Right ventricle myocardium superior (tissue), 1 donor: ENCODE measurements at places on chromosomes 7 and 10.

- no peak for DNase-seq
Observed at GRCh38 chr7:114949231-114949630, 27.3 kb downstream of the MDFIC start.

DNA sequence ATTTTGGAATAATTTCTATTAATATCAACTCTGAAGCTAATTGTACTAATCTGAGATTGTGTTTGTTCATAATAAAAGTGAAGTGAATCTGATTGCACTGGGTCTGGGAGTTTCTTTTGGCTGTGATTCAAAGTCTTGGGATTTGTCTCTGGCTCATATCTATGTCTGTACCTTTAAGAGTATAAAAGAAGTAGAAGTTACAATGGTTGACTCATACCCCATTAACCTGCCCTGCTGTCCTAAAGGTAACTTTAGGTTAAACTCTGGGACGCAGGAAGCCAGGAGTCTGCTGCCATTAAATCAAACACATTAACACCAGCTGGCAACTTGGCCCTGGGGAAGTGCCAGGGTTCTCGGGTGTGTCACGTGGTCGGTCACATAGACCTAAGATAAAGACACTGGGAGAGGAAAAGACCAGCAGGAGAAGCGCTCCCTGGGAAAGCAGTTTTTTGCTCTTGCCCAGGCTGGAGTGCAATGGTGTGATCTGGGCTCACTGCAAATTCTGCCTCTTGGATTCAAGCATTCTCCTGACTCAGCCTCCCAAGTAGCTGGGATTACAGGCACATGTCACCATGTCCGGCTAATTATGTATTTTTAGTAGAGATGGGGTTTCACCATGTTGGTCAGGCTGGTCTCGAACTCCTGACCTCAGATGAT, 17.8 kb downstream of the SCD start:
- DNase-seq, result peak; percentile 88

DNA sequence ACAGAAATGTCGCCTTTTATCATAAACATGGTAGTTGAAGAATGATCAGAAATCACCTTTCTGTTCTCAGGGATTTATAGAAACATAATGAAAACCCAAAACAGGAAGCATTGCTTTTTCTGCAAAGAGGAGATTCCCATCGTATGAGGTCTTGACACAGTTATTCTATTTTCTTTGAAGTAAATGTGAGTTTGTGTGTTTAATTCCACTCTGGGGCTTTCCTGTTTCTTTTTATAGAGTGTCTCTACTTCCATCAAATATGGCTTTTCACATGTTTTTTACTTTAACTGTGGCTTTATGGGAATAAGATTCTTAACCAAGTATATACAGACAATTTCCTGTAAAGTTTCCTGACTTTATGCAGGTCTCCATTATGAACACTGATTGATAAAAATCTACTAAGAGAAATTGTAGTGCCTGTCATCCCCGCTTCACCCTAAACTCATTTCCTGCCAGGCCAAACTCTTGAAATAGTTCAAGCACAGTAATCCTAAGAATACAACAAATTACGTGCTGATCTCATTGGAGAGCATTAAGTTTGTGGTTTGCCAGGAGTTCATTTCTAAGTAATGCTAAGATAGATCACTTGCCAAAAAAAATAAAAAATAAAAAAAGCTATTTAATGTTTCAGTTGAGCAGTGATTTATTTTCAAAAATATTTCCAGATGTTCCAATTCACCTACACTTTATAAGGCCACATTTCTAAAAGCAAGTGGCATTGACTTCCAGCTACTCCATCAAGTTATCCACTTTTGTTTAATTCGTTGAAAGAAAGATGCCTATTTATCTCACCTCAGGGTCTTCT, 52.2 kb upstream of the SEC61G start:
- DNase-seq, result no peak

GRCh38 chr7:16543456-16543855, 16.8 kb downstream of the LRRC72 start:
- no peak for DNase-seq

DNA sequence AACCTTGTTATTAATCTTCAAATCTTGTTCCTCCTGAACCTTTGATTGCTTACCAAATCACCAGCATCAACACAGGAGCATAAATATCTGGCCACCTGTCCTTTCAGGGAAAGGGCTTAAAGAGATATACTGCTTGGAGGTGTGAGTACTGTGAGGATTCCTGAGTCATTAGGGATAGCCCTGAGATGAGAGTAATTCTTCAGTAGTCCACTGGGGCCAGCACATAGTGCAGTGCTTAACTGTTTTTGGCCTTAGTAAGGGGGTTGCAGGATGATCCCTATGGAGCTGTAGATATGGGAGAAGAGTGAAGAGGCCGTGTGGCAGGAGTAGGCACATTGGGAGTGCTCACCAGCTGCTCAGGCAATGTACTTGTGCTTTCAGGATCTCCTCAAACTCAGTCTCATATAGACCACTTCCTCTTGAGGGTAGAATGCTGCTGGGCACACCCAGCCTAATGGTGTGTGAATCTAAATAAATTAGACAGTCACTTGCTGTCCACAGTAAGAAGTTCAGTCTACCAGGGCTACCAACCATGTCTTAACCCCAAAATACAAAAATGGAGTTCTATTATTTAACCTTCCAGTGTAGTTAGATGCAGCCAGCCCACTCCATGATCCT, 26.5 kb upstream of the GPR141 start:
- DNase-seq, result no peak

- no peak for DNase-seq
Observed at GRCh38 chr7:41869091-41869490, 166.2 kb upstream of the INHBA start.

GRCh38 chr7:157745721-157746709, 409.2 kb downstream of the DNAJB6 start:
- DNase-seq, result no peak

GRCh38 chr10:4434516-4435071, 391.4 kb upstream of the AKR1E2 start:
- DNase-seq, result no peak

GRCh38 chr10:81135851-81136250, 598.1 kb downstream of the SH2D4B start:
- no peak for DNase-seq

- no peak for DNase-seq
Observed at GRCh38 chr10:103789771-103790201, 65.6 kb downstream of the SH3PXD2A start.

- no peak for DNase-seq
Observed at GRCh38 chr10:33237736-33238624, 96.5 kb downstream of the NRP1 start.

- no peak for DNase-seq
Observed at GRCh38 chr10:17816199-17816598, 7.1 kb downstream of the MRC1 start.

DNA sequence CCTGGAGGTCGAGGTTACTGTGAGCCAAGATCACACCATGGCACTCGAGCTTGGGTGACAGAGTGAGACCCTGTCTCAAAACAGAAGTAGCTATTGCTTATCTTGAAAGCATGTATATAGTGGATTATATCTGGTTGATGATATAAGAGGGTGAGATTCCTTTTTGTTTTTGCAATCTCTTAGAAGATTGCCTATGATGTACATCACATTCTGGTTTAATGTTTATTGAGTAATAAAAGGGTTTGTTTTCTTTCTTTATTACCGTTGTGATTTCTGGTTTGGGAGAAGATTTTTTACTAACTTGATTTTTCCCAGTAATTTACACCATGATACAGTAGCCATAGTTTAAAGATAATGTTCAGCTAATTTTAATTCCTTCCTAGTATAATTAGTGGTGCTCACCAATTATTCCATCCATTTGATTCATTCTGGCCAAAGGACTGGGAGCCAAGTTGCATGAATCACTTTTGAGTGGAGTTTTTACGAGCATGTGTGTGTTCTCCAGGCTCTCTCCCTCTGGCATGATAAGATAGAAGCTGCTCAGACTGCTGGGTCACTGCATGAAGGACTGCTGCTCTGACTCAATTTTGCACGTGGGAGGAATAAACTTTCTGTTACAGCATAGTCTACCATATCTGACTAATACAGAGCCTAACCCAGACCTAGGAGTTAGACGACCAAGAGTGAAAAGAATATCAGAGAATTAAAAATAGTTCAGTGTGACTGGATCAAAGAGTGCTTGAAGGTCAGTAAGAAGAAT, 13.5 kb upstream of the TSPAN13 start:
- DNase-seq, result no peak

DNA sequence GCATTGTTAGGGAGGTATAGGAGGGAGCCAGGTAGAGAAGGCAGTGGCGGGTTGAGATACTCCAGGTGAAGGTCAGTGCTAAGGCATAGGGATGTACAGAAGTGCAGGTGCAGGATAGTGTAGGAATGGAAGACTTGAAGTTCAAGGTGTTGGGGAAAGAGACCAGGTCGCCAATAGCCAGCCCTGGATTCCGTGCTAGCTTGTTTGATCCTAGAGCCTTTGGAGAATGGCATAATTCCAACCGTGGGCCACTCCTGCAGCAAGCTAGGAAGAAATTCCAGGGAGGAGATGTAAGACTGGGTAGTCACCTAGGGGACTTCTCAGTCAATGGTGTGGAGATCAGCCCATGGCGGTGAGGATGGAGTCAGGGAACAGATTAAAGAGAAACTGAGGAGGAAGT, 272.7 kb downstream of the RPS24 start:
- DNase-seq, result no peak

GRCh38 chr7:86963599-86964230, 95.7 kb downstream of the ELAPOR2 start:
- no peak for DNase-seq

GRCh38 chr7:143255564-143255963, 7.7 kb upstream of the GSTK1 start:
- DNase-seq, result no peak

DNA sequence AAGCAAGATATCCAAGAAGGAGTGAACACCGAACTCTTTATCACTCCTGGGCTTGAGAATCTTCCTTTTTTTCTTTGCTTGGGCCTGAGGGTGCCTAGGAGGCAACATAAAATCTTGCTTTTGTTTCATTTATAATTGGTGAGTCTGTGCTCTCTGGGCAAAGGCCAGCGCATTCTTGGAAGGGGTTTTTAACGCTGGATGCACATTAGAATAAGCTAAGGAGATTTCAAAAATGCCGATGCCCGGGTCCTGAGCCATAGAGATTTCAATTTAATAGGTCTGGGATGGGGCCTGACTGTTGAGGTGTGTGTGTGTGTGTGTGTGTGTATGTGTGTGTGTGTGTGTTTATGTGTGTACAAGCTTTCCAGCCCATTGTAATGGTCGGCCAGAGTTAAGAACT, 62.0 kb upstream of the SORCS3 start:
- no peak for DNase-seq

DNA sequence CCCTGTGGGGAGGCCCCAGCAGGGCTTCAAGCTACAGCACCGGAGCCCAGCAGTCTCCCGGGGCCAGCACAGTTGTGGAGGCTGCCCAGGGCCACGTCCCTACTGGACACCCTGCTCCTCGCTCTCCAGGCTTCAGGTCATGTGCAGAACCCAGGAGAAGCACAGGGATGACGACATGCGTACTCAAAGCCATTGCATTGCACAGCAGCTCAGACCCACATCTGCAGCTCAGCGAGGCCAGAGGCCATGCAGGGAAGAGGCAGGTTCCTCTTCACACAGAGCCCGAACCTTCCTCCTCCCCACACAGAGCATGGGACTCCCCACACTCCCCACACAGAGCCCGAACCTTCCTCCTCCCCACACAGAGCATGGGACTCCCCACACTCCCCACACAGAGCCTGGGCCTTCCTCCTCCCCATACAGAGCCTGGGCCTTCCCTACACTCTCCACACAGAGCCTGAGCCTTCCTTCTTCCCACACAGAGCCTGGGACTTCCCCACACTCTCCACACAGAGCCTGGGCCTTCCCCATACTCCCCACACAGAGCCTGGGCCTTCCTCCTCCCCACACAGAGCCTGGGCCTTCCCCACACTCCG, 12.3 kb downstream of the CFAP46 start:
- no peak for DNase-seq

GRCh38 chr7:114647518-114647917, 232.9 kb downstream of the FOXP2 start:
- DNase-seq, result no peak

DNA sequence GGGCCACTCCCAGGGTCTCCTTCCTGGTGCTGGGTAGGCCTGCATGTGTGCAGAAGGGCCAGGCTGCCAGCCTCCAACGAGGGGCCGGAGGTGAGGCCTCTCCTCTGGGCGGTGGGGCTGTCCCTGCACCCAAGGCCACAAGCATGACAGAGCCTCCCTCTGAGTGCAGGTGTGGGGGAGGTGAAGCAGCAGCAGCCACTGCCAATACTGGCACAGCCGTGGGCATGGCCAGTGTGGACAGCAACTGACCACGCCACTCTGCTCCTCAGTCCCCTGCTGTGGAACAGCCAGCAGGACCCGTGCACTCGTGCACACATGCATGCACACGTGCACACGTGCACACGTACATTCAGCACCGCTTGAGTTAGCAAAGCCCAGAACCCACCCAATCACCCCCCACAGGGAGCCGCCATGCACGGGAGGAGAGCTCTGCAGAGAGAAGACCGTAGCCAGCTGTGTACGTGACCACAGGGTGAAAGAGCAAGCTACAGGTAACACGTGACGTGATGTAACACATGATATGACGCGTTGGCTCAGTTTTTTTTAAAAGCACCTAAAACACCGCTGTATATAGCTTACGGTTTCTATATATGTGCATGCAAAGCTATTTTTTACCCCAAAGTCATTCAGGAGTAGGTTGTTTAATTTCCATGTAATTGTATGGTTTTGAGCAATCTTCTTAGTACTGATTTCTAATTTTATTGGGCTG, 23.1 kb downstream of the PAPOLB start:
- no peak for DNase-seq

- DNase-seq, result no peak
Observed at GRCh38 chr10:32937911-32938424, 20.1 kb downstream of the ITGB1 start.

DNA sequence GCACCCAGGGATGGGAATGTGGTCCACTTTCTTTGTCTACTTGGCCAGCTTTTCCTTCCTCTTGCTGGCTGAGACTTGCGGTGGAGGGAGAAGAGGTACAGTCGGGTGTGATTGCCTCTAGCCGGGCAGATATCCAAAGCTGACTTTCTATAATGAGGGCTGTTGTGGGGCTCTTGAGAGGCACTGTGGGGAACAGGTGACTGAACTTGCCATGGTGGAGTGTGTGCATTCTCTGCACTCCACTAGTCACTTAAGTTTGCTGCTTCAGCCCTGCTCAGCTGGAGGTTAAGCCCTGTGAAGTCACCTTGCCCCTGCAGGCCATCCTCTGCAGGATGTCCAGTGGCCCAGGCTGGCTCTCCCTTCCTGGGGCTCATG, 116.6 kb downstream of the AOAH start:
- DNase-seq, result no peak

- no peak for DNase-seq
Observed at GRCh38 chr10:23478570-23478969, 39.7 kb downstream of the OTUD1 start.
